Activated CD8-positive, alpha-beta memory T cell treated with anti-CD3 and anti-CD28 coated beads for 48 hours (primary cell): ENCODE measurements at places on chromosomes 2 and 18.

DNA sequence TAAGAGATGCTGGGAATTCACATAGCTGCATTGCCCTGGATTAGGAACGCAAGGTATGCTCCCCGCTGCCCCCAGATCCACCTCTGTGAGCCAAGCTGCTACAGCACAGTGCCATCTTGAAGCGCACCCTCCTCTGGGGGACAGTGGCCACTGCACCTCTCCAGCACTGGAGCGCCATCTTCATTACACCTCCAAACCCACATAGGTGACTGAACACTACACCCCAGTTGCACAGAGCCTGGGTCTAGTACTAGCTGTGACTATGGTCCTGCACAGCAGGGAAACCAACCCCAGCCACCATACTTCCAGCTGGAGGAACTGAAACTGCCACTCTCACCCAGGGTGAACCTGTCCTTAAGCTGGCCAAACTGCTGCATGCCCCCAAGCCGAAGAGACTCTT lies 84.6 kb downstream of the TMEM237 start:
- DNase-seq: no peak

- no peak for DNase-seq
These were observed 29.3 kb downstream of the EFHD1 start for GRCh38 chr2:232662486-232663260.

DNA sequence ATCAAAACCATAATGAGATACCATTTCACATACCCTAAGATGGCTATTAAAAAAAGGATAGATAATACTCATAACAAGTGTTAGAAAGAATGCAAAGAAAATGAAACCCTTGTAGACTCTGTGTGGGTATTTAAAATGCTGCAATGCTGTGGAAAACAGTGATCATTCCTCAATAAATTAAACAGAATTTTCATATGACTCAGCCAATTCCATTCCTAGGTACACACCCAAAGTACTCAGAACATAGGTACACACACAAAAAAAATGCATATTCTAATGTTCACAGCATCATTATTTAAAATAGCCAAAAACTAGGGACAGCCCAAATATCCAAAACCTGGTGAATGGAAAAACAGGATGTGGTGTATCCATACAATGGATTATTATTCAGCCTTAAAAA lies 502.3 kb downstream of the KCNJ3 start:
- no peak for DNase-seq

DNA sequence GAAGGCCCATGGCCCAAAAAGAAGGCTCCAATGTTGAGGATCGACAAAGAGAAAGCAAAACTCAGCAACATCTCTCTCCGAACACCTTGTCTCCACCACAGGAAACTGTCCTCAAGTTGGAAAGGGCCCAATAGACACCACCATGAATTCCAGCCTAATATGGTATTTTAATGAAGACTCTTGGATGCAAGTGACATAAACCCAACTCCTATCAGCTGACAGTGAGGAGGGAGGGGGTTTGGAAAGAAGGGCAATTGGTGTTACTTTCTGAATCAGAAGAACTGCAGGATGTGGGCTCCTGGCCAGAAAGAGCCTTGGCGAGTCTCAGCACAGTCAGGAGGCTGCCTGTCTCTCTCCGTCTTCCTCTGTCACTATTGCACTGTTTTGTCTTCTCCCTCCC lies 40.3 kb upstream of the SIGLEC15 start:
- no peak for DNase-seq

DNA sequence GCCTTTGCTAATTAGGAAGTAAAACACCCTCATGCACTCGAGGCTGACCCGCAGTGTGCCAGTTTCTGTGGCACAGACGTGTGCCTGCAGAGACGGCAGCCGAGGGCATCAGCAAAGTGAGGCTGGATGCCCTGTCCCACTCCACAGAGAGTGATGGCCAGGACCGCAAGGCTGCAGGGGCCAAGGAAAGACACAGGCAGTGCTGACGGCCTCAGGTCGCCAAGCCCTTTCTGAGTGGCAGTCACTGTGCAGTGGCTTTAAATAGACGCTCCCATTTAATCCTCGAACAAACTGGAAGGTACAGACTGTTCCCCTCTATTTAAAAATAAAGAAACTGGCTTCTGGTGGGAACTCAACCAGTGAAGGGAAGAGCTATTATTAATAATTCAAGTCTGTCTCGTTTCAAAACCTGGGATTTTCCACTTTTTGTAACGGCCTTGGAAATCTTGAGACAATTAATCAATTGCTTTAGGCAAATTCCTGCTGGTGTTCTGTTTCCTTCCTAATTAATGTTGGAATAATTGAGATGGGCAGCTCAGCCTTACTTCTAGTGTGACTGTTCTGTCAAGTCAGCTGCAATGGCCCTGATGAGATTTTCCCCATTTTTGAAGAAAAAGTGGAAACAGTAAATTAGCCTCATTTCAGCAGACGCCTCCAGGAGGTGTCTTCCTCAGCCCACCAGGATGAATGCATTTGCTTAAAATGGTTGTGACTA lies 644.6 kb upstream of the RAB6C start:
- DNase-seq: no peak

- no peak for DNase-seq
These were observed 355.2 kb downstream of the PARD3B start for GRCh38 chr2:204900487-204900886.

GRCh38 chr2:11889854-11890253 lies 143.4 kb downstream of the LPIN1 start:
- DNase-seq: no peak

DNA sequence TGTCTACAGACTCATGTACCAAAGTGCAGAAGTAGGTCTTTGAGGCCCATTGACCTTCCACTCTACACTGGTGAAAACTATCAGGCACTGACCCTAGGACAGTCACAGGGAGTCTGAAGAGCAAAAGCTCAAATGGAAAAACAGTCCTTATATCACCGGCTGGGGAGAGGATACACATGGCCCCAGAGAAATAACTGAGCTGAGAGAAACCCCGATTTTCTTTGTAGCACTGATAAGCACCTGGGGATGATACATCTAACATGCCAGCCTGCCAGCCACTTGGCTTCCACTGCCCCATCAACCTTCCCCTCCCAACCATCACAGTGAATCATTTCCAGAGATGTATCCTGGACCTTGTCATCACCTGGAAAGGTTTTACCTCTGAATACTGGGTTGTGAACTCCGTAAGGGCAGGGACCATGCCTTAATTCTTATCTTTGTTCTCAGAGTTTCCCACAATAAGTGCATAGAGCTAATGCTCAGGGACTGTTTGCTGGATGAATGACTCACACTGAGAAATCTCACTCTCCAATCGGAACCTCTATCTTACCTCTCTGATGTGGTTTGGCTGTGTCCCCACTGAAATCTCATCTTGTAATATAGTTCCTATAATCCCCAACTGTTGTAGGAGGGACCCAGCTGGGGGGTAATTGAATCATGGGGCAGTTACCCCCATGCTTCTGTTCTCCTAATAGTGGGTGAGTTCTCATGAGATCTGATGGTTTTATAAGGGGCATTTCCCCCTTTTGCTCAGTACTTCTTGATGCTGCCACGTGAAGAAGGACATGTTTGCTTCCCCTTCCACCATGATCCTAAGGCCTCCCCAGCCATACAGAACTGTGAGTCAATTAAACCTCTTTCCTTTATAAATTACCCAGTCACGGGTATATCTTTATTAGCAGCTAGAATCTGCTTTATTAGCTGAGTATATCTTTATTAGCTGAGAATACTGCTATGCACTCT lies 37.1 kb downstream of the EVA1A start:
- DNase-seq: no peak

DNA sequence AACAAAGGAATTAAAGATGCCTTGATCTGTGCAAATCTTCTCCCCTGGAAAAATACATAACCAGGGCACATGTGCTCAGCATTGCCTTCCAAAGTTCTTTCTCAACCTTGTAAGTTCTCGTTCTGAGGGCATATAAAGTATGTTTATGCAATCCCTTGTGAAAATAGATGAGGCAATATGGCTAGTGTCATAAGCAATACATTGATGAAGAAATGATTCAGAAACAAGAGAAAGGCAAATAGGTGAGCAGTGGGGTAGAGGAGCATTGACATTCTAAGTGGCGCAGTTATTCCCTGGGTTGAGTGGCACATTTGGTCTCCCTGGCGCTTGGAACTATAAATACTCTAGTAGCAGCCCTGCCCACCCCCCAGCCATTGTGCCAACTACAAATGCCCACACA lies 57.4 kb upstream of the PGAP1 start:
- DNase-seq: no peak
